ENCODE measurements at places on chromosomes 2 and 18.

DNA sequence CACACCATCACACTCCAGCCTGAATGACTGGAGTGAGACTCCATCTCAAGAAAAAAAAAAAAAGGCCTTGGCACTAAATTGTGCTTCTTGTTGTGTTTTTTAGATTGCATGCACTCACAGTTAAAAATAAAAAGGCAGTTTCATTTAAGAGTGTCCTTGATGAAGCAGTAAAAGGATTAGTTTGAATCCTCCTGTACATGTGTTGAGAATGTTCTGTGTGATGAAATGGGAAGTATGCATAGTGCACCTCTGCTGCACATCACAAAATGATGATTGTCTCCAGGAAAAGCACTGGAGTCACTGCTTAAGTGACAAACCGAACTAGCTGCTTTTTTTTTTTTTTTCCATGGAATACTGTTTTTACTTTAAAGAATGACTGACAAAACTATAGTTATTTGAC is 23.1 kb downstream of the DYSF start:
- no peak for DNase-seq

DNA sequence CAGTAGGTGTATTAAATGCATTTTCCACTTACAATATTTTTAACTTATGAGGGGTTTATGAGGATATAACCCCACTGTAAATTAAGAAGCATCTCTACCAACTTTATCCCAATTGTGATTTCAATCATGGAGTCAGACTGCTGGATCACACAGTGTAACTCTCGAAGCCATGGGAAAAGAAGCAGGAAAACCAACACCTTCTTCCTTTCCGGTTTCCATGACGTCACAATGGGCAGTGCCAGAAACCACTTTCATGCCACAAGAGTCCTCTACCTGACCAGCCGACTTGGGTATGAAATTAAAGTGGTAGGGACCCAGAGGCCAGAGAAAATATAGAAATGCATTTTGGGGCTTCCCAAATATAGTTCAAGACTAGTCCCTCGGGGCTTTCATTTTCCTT is 4.2 kb downstream of the RNF152 start:
- DNase-seq, result no peak

GRCh38 chr2:35374845-35375244 is 980.7 kb upstream of the CRIM1 start:
- no peak for DNase-seq

DNA sequence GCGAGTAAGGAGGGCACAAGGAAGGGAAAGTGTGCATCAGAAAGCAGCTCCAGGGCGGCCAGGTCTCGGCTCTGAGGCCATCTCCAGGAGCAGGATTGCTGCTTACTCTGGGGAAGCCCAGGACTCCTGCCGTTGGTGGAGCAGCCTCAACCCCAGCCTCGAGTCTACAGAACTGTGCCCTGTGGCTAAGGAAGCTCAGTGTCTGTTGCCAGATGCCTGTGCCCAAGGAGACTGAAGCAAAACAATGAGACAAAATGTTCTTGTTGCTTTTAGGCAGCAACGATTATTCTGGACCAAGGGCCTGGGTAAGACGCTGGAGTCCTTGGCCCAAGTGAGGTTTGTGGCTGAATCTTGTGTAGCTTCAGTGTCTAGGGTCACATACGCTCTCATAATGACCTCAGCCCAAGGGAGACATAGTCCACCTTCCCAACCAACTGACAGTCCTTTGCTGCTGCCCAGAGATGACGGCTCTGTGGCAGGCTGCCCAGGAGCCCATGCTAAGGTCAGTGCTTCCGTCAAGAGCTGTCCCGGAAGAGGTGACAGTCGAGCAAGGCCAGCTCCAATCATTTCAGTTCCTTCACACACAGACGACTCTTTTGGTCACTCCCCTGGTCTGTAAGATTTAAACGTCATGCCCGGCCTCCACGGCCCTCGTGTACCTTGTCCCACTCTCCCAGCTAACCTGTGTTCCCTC is 223.8 kb downstream of the TTC32 start:
- no peak for DNase-seq

DNA sequence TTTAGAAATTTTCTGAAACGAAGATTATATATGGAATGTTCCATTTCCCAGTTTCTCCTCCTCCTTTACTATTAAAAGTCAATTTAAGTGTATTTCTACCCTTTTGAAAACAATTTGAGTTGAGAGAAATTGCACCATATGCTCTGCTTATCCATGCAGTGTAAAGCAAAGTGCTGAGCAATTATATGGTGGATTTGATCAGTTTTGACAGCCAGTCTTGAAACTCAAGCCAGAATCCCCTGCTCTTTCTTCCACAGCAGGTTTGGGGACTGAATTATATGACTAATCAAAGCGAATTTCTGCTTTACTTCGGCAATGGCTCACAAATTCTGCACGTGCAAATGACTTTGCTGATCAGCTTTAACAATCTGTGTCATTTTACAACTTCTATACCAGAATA is 1183.6 kb downstream of the LRP1B start:
- no peak for DNase-seq

DNA sequence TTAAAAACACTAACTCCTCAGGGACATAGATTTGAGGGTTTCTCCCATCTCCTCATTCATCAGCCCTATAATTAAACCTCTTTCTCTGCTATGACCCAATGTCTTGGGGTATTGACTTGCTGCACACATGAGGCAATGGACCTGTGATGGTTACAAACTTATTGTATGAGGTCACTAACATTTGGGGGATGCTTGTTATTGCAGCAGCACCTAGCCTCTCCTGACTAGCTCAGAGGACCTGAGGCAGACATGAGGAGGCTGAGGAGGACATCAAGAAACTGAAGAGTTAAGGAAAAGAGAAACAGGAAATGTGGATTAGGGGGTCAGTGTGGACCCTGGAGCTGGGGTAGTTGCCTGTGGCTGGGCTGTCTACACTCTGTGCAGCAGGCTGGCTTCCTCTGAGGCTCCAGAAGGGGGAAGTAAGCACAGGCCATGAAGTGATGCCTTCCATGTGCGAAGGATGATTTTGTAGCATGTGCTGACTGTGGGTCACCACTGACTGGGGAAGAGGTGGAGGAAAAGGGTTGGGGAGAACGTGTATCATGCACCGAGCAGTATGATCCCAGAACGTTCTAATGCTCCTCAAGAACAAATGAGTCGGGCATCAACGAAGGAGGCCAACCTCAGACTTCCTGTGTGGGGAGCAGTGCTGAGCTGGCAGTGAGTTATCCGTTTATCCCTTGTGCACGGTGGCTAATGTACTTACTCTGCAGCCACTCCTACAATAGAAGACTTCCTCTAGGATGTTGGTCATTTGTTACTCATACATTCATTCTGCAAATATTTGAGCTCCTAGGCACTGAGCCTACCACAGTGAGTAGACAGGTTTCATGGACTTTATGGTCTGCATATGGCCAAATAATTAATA is 42.1 kb upstream of the RFX8 start:
- no peak for DNase-seq

GRCh38 chr18:76988827-76989646 is 143.5 kb downstream of the MBP start:
- DNase-seq, result no peak

- DNase-seq, result no peak
These were observed 146.0 kb downstream of the MYO1B start for GRCh38 chr2:191391171-191391570.

DNA sequence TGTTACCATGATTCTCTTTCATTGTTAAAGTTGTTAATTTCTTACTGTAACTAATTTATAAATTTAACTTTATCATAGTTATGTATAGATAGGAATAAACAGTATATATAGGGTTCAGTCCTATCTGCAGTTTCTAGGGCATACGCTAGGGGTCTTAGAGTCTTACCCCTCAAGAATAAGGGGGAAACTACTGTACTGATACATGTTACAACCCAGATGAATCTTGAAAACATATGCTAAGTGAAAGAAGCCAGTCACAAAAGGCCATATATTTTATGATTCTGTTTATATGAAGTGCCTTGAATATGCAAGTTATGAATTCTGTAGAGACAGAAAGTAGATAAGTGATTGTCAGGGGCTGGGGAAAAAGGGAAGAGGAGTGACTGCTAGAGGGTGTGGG is 52.4 kb downstream of the RTN4 start:
- DNase-seq, result no peak

DNA sequence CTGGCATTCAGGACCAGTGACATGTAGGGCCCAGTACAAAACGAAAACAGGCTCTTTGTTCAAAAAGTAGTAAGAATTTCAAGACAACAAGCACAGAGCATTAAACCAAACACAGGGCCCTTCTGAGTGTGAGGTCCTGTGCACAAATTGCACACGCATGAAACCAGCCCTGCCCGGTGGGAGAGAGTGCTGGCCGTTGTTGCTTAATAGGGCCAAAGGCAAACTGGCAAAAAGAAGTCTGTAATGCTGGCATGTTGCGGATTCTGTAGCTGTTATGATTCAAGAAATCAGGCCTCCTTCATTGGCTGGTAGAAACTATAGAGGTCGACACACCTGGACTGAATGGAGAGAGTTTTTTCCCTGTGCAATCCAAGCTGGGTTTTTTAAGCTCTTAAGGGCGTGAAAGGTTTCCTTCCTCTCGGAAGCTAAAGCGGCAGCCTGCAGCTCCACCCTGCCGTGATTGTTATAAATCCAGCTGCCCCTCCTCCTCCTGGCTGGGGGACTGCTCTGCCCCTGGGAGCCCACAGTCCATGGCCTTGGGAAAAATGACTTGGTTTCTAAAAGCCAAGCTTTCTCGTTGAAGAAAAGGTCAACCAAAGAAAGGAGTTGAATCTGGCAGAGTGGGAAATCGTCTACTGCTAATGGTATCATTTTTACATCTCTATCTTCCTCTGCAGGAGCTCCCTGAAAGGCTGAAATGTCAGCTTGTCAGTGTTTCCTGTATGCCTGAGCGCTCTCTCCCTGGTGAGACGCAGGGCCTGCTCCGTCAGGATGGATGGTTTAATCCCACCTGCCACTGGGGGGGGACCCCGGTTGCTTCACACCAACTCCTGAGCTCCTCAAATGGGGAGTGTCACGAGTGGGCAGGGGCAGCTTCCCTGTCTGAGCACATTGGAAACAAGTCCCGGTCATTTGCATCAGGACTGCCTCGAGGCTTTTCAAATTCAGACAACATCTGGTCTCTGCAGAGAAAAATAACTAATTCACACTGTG is 143.6 kb downstream of the ALPK2 start:
- no peak for DNase-seq

All from erythroblast (primary cell).